ENCODE measurements at places on chromosomes 5 and 9. TPM values are rescaled to one million over a fixed set of nuclear protein-coding genes. Genes with fewer than 3 reads are reported as not detected.

GRCh38 chr9:89592213-89592815 lies 12.5 kb upstream of the GADD45G start:
- peaks cover 6% of the 10 kb centered on the region for H3K27me3 ChIP-seq
- H3K36me3 ChIP-seq, result no peaks in the 10 kb centered on the region
- no peak overlapping the region for H3K4me3 ChIP-seq
- no peak overlapping the region for H3K27ac ChIP-seq

DNA sequence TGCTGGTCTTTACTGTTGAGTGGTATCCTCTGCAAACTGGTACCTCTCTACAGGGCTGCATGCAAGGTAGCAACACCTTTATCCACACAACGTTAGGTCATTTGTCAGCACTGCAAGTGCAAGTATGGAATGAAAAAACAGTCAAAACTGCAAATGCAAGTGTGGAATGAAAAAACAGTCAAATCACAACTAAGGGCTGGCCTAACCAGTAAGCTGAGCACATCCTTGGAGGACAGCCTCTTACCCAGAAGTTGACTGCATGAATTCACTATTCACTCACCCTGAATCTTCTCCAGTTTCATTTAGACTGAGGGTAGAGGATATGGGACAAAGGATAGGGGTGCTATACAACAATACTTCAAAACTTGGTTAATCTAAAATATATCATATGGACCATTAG lies 158.4 kb downstream of the PPP2R2B start:
- H3K27me3 ChIP-seq, result no peaks in the 10 kb centered on the region
- H3K36me3 ChIP-seq, result no peaks in the 10 kb centered on the region
- no peak overlapping the region for H3K27ac ChIP-seq
- DNase-seq, result no peak

- no peak for DNase-seq
- H3K4me3 ChIP-seq, result no peak overlapping the region
- peaks cover 12% of the 10 kb centered on the region for H3K4me1 ChIP-seq
Observed at GRCh38 chr9:95411054-95411892, 93.8 kb upstream of the FANCC start.

GRCh38 chr9:92324889-92325268 lies 271 bp downstream of the NOL8 start:
- peak overlapping the region; percentile 98 for H3K4me3 ChIP-seq
- peak overlapping the region; percentile 99 for H3K27ac ChIP-seq
- H3K4me1 ChIP-seq, result peaks cover 36% of the 10 kb centered on the region
- H3K27me3 ChIP-seq, result no peaks in the 10 kb centered on the region

- H3K36me3 ChIP-seq, result peaks cover 5% of the 10 kb centered on the region
- H3K27me3 ChIP-seq, result no peaks in the 10 kb centered on the region
- DNase-seq, result no peak
Observed at GRCh38 chr5:172143875-172144274, 44.1 kb downstream of the STK10 start.

DNA sequence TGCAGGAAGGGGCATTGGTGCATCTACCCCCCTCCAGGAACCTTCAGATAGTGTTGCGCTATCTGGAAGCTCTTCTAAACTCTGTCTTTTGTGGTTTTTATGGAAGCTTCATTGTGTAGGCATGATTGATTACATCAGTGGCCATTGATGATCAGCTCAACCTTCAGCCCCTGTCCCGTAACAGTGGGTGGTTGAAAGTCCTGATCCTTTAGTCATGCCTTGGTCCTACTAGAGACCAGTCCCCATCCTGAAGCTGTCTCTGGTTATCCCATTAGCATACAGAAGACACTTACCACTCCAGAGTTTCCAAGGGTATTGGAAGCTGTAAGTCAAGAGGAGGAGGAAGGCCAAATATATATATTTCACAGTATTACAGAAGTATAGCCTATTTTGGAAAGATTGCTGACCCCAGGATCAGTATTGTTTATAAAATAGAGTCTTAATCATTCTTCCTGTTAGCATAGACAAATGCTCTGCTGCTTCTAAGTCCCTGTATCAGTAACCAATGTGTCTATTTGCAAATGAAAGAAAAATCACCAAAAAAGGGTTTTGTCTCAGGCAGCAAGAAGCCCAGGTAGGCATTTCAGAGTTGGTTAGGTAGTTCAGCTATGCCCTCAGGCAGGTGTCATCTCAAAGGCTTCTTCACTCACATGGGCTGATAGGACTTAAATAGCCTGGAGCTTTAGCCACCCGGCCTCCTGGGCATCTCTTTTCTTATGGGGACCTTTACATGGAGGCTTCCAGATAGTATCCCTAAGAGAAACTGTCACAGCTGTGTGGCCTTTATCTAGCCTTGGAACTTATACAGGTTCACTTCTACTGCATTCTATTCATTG lies 41.6 kb downstream of the SPIN1 start:
- H3K4me3 ChIP-seq, result no peak overlapping the region
- DNase-seq, result no peak
- H3K4me1 ChIP-seq, result peaks cover 21% of the 10 kb centered on the region
- no peak overlapping the region for H3K27ac ChIP-seq
- no peaks in the 10 kb centered on the region for H3K27me3 ChIP-seq

DNA sequence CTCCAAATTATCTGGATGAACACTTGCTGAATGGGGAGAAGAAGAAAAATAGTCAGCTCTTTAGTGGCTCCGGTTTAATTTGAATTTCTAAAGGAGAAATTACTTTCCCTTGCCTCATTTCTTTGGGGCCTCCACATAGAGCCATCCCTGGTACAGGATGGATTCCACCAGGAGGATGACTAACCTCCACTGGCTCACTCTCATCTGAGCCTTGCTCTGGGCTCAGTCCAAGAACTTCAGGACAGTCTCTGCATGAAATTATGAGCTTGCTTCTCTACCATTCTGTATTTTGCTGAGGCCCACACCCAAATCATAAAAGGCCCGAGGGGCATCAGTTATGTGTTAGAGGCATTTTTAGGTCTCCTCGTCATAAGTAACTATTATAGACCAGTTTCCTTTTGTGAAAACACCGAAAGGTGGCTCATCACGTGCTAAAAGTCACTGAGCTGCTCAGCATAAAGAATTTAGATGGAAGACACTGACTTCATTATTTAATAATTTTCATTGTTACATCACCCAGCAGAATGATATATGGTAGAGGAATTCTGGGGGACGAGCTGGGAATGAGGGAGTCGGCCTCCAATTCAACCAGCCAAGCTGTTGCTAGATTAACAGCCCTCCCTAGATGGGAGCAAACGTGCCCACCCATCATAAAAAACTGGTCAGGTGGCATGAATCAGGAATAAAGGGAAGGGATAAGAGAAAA lies 222.1 kb downstream of the TARS1 start:
- no peaks in the 10 kb centered on the region for H3K36me3 ChIP-seq
- peak overlapping the region; percentile 71 for H3K27ac ChIP-seq
- H3K4me1 ChIP-seq, result no peaks in the 10 kb centered on the region
- DNase-seq, result no peak
- no peak overlapping the region for H3K4me3 ChIP-seq
- no peaks in the 10 kb centered on the region for H3K27me3 ChIP-seq

DNA sequence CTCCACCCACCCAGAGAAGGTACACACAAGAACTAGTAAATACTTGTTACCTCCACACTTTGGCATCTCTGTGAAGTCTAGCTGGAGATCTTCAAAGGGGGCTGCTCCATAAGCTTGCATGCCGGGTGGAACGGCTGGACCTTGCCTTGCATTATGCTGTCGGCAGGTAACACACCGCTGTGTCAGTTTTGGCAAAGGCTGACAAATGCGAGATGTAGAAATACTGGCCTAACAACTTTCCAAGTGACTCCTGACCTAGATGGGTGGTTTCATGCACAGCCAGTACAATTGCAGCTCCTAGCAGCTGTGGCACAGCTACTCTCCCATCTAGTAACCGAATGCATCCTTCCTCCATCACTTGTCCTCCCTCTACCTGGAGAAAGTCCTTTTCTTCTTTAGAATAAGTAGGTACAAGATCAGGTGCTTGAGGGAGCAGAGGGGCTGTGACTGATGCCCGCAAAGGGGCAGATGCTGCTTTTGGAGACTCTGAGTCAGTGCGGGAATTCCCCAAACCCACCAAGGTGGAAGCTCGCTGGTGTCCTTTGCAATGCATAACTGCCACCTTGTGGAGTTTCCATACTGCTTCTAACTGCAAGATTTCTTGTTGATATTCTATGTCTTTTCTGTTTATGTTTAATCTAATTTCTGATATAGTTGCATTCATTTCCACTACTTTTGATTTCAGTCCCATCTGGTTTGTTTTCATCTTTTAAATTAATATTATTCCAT lies 78.4 kb downstream of the TMEM161B start:
- H3K27me3 ChIP-seq, result no peaks in the 10 kb centered on the region
- H3K4me1 ChIP-seq, result no peaks in the 10 kb centered on the region
- no peak overlapping the region for H3K27ac ChIP-seq
- H3K36me3 ChIP-seq, result peaks cover 46% of the 10 kb centered on the region
- no peak overlapping the region for H3K4me3 ChIP-seq

DNA sequence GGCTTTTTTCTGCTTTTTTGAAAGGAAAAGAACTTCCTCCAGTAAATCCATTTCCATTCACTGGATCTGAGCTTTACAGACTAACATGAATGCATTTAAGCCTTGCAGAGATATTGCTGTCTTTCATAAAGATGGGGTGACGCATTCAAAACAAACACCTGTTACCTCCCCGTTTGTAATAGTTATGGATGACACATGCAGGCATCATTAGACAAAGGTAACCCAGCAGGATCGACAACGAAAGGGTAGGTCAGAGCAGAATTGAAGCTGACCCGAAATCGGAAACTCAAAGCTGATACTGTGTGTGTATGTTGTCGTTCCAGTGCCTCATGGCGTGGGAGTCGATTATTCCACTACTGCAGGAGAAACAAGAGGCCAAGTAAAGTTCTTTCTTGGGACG lies 22.2 kb downstream of the SLC46A2 start:
- no peaks in the 10 kb centered on the region for H3K27me3 ChIP-seq
- H3K4me3 ChIP-seq, result no peak overlapping the region
- no peak for DNase-seq
- peaks cover 25% of the 10 kb centered on the region for H3K4me1 ChIP-seq

- no peak overlapping the region for H3K27ac ChIP-seq
- H3K27me3 ChIP-seq, result peaks cover 11% of the 10 kb centered on the region
- H3K36me3 ChIP-seq, result no peaks in the 10 kb centered on the region
- DNase-seq, result no peak
Observed at GRCh38 chr5:16987776-16988175, 51.7 kb upstream of the MYO10 start.

DNA sequence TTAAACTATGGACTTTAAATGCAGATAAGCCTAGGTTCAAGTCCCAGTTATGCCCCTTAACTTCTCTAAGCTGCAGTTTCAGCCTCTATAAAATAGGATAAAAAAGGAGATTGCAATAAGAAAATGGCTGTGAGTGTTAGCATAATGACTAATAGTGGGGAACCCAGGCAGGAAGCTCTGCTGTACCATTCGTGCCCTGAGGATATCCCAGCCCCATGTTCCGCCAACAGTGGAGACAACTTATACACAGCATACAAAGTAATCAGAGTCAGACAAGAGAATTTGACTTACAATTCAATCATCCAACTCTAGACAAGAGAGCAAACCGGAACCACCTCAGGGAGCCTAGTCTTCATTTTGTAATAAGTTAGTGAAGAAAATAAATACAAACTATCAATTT lies 141.5 kb upstream of the FSTL4 start:
- H3K4me3 ChIP-seq, result no peak overlapping the region
- no peak for DNase-seq
- H3K36me3 ChIP-seq, result no peaks in the 10 kb centered on the region
- H3K27me3 ChIP-seq, result peaks cover 41% of the 10 kb centered on the region
- H3K4me1 ChIP-seq, result peaks cover 14% of the 10 kb centered on the region

DNA sequence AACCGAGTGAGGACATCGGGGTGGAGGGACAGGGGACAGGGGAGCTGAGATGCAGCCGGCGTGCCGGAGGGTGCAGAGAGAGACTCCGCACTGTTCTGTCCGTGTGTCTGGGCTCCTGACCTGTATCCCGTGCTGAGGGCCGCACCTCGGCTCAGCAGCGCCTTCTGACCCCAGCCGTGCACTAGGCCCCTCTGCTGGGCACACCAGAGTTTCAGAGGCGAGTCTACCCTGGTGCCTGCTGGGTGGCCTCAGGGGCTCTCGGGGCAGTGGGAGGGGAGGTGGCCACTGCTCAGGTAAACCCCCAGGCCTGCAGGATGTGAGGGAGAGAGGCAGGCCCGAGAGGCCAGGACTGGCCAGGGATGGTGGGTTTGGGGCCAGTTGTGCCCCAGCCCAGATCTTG lies 100.2 kb downstream of the RXRA start:
- H3K4me1 ChIP-seq, result no peaks in the 10 kb centered on the region
- no peak overlapping the region for H3K27ac ChIP-seq
- H3K4me3 ChIP-seq, result no peak overlapping the region
- no peak for DNase-seq
- H3K27me3 ChIP-seq, result no peaks in the 10 kb centered on the region
- no peaks in the 10 kb centered on the region for H3K36me3 ChIP-seq

- H3K4me3 ChIP-seq, result no peak overlapping the region
- no peaks in the 10 kb centered on the region for H3K36me3 ChIP-seq
- H3K4me1 ChIP-seq, result no peaks in the 10 kb centered on the region
Observed at GRCh38 chr9:76962732-76963131, 56.7 kb upstream of the FOXB2 start.

DNA sequence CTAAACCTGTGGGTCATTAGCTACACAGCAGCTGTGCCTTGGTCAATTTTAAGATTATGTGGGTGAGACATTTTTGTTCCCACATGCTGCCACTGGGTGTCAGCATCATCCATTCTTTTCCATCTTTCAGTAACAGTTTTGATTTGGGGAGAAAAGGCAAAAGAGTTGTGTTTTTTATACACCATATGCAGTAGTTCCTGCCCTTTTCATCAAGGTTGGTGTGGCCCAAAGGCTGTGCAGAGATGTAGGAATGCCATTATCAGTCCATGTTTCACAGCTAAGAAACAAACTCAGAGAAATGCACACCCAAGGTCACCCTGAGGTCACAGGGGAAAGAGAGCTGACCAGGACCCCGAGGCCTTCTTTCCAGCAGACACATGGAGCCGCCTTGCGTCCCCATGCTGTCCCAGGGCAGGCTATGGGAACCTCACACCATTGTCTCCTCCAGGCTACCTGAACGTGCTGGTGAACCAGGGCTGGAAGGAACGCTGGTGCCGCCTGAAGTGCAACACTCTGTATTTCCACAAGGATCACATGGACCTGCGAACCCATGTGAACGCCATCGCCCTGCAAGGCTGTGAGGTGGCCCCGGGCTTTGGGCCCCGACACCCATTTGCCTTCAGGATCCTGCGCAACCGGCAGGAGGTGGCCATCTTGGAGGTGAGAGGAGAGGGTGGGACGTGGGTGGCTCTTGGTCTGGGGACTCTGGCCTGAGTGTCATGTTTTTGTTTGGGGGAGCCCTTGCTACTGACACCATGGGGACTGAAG lies 27.8 kb upstream of the GRPEL2 start:
- H3K27me3 ChIP-seq, result no peaks in the 10 kb centered on the region
- no peaks in the 10 kb centered on the region for H3K36me3 ChIP-seq
- H3K4me3 ChIP-seq, result no peak overlapping the region
- no peaks in the 10 kb centered on the region for H3K4me1 ChIP-seq
- peak; percentile 13 for DNase-seq

The PCDHGA3 gene
- total RNA-seq, result not detected

The ZBTB43 gene
- total RNA-seq, result 30.2 TPM

The LAMC3 gene
- 0.74 TPM for total RNA-seq

The SLC34A1 gene
- 0.19 TPM for total RNA-seq

The SIT1 gene
- total RNA-seq, result 61.4 TPM

The DNAJC25 gene
- total RNA-seq, result 5.4 TPM

The STKLD1 gene
- 0.88 TPM for total RNA-seq

The SPINK4 gene
- not detected for total RNA-seq

Measured in activated T-cell treated with anti-CD3 and anti-CD28 coated beads, Interleukin-2, amount 50 U/mL, for 72 hours (primary cell).